Glomerular endothelial cell (primary cell): ENCODE measurements at places on chromosomes 3 and 15. TPM values are rescaled to one million over a fixed set of nuclear protein-coding genes. Genes with fewer than 3 reads are reported as not detected.

Gene RPP25
- 25.3 and 26.3 TPM in 2 replicates for total RNA-seq

Gene TM6SF1
- total RNA-seq: 23.0 and 38.0 TPM in 2 replicates

Gene CLDN11
- 111 and 158 TPM in 2 replicates for total RNA-seq

Gene ADAMTS17
- total RNA-seq: not detected in 2 replicates

Gene ACOX2
- total RNA-seq: 0.10 and 4.7 TPM in 2 replicates

Gene GPR176
- 24.0 and 26.5 TPM in 2 replicates for total RNA-seq

Gene MFGE8
- 107 and 140 TPM in 2 replicates for total RNA-seq

Gene ABHD17C
- 4.5 and 7.3 TPM in 2 replicates for total RNA-seq

Gene AHSG
- total RNA-seq: not detected in 2 replicates

Gene IQSEC1
- 50.1 and 57.1 TPM in 2 replicates for total RNA-seq

Gene PCOLCE2
- 0.58 and 1.1 TPM in 2 replicates for total RNA-seq

Gene CSPG4
- total RNA-seq: 3.0 and 15.6 TPM in 2 replicates

Gene RAB6B
- 3.8 and 4.3 TPM in 2 replicates for total RNA-seq
